ENCODE measurements at places on chromosomes 3 and 15. TPM values are rescaled to one million over a fixed set of nuclear protein-coding genes. Genes with fewer than 3 reads are reported as not detected.

Gene HTR3E
- not detected for total RNA-seq

Gene SKOR1
- 0.09 TPM for total RNA-seq

Gene SH2D7
- not detected for total RNA-seq

Gene LNP1
- 2.0 TPM for total RNA-seq

Gene VWA5B2
- total RNA-seq: not detected

Gene ECE2
- total RNA-seq: not detected

Gene ZNF710
- total RNA-seq: 34.2 TPM

Gene C2CD4B
- total RNA-seq: 0.14 TPM

Gene DLEC1
- 0.16 TPM for total RNA-seq

Gene ZBBX
- not detected for total RNA-seq

Gene TTLL13
- 1.3 TPM for total RNA-seq

All from activated T-helper 2 cell treated with anti-CD3 and anti-CD28 coated beads, Interferon-gamma antibody, Interleukin-2, Interleukin-4, amounts not matched to agents 10 μg/mL and 5 μg/mL and 100 μg/mL, durations not matched to agents 14 hours and 24 hours and 36 hours (primary cell).